ENCODE measurements at places on chromosomes 5 and 9. TPM values are rescaled to one million over a fixed set of nuclear protein-coding genes. Genes with fewer than 3 reads are reported as not detected.

- no peak for DNase-seq
Observed at GRCh38 chr5:67146981-67147380, 49.6 kb downstream of the CD180 start.

DNA sequence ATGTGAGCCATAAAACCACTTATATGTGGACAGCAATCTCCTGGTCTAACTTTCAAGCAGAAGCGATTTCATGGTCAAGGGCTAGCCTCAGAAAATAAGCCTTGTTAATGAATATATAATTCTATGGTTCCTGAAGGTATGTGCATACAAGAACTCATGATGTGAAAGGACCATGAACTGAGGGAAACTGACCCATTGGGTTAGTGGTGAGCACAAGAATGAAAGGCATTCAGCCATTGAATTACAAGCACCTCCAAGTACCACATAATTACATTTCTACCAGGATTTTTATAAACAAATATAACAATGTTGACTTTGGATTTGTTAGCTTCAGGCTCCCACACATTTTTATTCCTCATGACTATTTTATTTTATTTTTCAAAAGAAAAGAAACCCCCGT is 459.0 kb downstream of the TLE4 start:
- DNase-seq: no peak

DNA sequence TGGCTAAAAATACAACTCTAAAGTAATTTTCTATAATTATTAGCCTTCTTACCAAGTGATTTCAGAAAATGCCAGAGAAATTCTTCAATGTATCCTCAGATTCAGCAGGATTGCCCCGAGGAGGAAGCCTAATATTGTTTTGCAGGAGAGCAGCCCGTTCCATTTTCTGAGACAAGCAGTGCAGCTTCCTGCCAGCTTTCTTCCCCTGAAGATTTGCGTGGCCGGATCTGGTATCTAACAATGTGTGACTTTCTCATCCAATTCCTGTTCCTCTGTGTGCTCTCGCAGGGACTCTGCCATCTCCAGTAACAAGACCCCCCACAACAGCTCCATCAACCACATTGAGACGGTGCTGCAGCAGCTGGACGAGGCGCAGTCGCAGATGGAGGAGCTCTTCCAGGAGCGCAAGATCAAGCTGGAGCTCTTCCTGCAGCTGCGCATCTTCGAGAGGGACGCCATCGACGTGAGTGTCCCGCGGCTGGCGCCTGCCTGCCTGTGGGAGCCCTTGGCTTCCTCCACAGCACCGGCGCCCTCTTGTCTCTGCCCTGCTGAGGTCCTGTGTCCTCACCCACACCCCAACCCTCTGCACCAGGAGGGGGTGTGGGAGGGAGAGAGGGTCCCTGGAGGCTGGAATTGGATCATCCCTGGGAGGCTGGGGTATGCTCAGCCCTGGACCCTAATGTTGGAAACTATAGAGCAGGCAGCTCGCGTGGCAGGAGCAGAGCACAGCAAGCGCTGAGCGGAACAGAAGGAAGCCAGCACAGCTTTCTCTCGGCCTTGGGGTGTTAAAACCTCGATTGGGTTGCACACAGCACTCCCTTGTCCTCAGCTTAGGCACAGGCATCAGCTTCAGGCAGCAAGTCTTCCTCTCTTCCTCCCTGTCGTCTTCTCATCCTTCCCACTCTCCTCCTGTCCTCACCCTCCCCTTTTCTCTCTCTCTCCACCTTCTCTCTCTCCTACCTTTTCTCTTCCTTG is 216.2 kb downstream of the TRIO start:
- no peak for DNase-seq

GRCh38 chr5:8721536-8721935 is 824.3 kb downstream of the SEMA5A start:
- peak; percentile 11 for DNase-seq

- DNase-seq: no peak
Observed at GRCh38 chr5:43171926-43172325, 20.1 kb upstream of the NIM1K start.

- no peak for DNase-seq
Observed at GRCh38 chr5:74391410-74391809, 249.1 kb downstream of the ENC1 start.

DNA sequence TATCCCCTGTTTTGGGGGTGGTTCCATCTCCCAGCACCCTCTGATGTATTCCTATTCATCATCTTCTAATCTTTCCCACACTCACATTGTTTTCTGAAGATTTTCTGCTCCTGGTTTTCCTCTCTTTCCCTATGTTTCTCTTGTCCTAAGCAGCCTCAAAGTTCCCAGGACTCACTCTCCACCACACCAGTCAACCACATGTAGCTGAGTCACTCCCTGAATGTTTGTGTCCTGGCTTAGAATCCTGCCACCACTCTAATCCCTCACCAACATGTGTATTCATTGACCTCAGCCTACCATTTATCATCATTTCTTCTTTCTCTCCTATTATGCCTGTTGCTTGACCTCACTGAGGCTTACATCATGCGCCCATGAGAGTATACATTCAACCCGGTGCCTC is 282.4 kb upstream of the ADAMTS16 start:
- no peak for DNase-seq

- DNase-seq: no peak
Observed at GRCh38 chr9:86368871-86369521, 14.8 kb upstream of the TUT7 start.

GRCh38 chr5:9207817-9208418 is 338.0 kb downstream of the SEMA5A start:
- peak; percentile 77 for DNase-seq

DNA sequence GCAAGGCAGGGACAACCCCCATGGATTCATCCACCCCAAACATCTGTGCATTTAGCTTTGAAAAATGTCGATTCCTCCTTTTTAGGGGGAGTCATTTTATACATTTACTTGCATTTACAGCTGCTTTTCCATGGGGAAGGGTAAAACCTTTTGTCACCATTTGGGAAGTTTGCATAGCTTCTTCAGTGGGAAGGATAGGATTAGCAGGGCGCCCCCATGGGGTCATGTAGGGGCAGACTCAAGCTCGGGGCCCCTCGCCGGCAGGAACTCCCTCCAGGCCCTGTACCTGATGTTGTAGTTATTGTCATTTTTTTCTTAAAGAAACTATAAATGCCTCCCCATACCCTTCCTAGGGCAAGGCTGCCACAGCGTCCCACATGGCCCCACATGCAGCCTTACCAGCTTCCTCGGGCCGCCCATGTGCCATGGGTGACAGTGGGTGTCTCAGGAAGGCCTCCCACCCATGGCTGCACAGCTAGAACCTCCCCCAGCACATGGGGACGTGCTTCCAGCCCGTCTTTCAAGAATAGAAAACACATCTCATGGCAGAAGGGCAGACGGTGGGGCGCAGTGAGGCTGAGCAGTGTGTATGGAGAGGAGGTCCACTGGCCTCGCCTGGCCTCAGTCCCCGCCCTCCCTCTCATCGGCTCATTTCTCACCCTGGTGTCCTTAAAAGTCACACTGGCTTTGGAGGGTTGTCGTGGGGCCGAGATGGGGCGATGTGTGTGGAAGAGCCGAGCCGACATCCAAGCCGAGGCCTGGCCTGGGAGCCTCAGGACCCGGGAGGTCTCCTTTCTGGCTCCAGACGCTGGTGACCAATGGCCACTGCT is 76.1 kb upstream of the OTULINL start:
- DNase-seq: no peak

GRCh38 chr9:126613651-126614050 is at the start of gene LMX1B:
LMX1B (plus strand) TSS chr9:126613928; CDS start chr9:126614450, 522 bp downstream.
- peak; percentile 83 for DNase-seq

GRCh38 chr9:129422032-129422842 is 198.7 kb downstream of the C9orf50 start:
- no peak for DNase-seq

GRCh38 chr9:75000835-75001234 is 27.3 kb downstream of the CARNMT1 start:
- no peak for DNase-seq

GRCh38 chr5:20469792-20470191 is 481.8 kb upstream of the CDH18 start:
- no peak for DNase-seq

DNA sequence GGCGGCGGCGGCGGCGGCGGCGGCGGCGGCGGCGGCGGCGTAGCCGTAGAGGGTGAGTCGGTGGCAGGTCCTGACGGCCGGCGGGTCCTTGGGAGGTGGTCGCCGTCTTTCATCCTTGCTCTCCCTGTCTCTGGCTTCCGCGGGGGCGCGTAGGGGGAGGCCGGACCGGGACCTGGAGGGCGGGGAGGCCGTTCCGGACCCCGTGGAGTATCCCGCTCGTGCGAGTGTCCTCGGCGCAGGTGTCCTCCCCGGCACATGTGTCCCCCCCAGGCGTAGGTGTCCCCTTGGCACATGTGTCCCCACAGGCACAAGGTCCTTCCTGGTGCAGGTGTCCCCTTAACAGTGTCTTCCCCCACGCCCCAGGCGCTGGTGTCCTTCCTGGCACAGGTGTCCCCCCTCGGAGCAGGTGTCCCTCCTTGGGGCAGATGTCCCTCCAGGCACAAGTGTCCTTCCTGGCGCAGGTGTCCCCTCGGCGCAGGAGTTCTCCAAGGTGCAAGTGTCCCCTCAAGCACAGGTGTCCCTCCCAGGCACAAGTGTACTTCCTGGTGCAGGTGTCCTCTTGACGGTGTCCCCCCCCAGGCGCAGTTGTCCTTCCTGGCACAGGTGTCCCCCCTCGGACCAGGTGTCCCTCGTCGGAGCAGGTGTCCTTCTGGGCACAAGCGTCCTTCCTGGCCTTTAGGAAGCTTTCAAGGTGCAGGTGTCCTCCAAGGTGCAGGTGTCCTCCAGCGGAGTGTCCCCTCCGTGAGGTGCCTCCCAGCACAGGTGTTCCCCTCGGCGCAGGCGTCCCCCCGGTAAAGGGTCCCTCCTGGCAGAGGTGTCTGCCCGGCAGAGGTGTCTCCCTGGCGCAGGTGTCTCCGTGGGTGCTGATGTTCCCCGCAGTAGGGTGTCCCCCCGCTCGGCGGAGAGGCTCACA is 519 bp downstream of the EXOC3 start:
- DNase-seq: no peak

- DNase-seq: no peak
Observed at GRCh38 chr9:131554087-131554842, 8.9 kb downstream of the PRRT1B start.

DNA sequence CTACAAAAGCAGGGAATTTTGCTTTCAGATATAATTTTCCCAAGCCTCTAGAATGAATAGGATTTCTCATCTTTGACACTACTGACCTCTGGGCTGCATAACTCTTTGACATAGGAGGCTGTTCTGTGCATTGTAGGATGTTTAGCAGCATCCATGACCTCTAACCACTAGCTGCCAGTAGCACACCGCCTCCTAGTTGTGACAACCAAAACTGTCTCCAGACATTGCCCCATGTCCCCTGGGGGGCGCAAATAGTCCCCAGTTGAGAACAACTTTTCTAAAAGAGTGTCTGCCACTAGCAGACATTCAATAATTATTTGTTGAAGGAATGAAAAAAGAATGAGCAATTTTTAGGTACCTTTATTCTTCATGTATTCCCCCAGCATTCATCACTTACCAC is 51.8 kb downstream of the POU4F3 start:
- DNase-seq: no peak

DNA sequence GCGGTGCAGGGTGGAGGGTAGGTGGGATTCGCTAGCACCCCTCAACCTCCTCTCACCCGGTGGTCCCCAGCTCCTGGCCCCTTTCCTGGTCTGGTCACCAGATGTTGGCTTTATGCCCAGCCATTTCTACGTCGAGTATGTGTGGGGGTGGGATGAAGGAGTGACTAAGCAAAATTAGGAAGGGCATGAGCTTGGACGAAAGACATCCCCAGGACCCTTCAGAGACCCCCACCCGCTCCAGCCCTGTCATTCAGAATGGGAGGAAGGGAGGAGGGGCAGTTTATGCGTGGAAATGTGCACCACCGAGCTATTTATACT is 742 bp downstream of the BHMT2 start:
- peak; percentile 48 for DNase-seq

DNA sequence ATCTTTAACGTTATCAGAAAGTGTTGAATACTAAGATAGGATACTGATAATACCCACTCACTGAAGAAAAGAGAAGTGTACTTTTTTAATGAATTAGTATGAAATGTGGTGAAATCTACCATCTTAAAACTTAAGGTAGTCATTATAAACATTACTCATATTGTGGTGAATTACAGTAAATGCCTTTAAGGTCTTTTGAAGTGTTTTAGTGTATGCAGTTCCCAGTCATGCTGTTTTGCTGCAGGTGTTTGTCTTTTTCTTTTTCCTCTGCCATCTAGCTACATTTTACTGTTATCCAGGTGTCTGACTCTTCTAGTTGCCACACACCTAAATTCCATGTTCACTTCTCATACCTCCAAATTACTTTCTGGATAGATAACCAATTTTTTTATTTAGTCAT is 72.6 kb downstream of the ERMP1 start:
- no peak for DNase-seq

- peak; percentile 35 for DNase-seq
Observed at GRCh38 chr5:59001154-59001553, 418.3 kb downstream of the RAB3C start.

DNA sequence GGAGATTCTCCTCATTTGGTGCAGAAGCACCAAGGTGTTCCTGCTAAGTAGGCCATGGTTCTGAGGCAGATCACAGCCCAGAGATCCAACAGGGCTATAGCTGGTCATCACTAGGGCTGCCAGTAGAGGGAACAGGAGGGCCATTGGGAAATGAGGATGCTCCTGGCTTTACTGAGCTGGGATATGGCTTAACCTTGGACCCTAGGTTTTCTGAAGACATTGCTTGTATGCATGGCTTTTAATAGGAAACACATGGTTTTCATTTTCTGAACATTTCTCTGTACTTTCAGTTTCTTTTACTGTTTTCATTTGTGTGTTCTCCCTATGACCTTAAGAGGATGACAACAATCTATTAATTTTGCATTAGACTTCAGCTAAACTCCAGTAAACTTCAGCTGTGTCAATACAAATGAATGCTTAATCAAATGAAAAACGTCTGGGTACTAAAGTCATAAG is at the start of gene IFNW1:
TSS of gene IFNW1 (minus strand) at position 406 of the 456 bp plus-strand sequence. CDS start at position 144, 262 bp downstream.
- DNase-seq: peak; percentile 10

Gene ANKRD18B
- 2.7 TPM for polyA plus RNA-seq

Gene OBP2A
- polyA plus RNA-seq: not detected

Gene TMEM252
- polyA plus RNA-seq: 1.4 TPM

Gene PCDHA1
- not detected for polyA plus RNA-seq

Gene UNC13B
- 19.9 TPM for polyA plus RNA-seq

Gene OTP
- polyA plus RNA-seq: not detected

Gene LCN9
- not detected for polyA plus RNA-seq

Gene GBGT1
- polyA plus RNA-seq: 5.7 TPM

Gene SYK
- polyA plus RNA-seq: 3.3 TPM

Gene TTLL11
- 19.3 TPM for polyA plus RNA-seq

Gene SKIC3
- polyA plus RNA-seq: 43.6 TPM

Gene CTSV
- 0.86 TPM for polyA plus RNA-seq

Gene IFNA2
- not detected for polyA plus RNA-seq

Gene TTF1
- polyA plus RNA-seq: 11.8 TPM

Gene ZNF462
- 9.7 TPM for polyA plus RNA-seq

Gene TXNDC8
- polyA plus RNA-seq: not detected

Gene HNRNPH1
- polyA plus RNA-seq: 430 TPM
